ENCODE measurements at places on chromosomes 7 and 10. TPM values are rescaled to one million over a fixed set of nuclear protein-coding genes. Genes with fewer than 3 reads are reported as not detected.

SPDYE8 gene
- total RNA-seq, result not detected

GRCh38 chr7:45033261-45033930 is 33.4 kb downstream of the CCM2 start:
- no peaks in the 10 kb centered on the region for H3K36me3 ChIP-seq
- H3K27me3 ChIP-seq, result no peaks in the 10 kb centered on the region
- DNase-seq, result no peak
- no peak overlapping the region for H3K4me3 ChIP-seq
- no peak overlapping the region for H3K27ac ChIP-seq
- H3K4me1 ChIP-seq, result peaks cover 17% of the 10 kb centered on the region

DNA sequence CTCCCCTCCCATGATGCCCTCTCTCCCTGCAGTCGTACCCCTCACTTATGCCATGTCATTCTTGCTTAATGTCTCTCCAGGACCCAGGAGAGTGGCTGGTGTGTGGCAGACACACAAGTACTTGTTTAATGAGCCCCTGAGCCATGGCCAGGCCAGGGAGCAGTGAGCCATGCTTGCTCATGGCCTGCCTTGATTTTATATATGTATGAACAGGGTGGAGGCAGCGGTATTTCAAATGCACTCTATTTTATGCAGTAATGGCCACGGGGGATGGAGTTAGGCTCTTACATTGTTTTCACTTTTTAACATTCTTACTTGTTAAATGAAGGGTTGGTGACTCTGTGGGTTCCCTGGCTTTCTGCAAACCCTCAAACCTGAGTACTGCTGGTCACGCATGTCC is 144.8 kb downstream of the FANK1 start:
- DNase-seq, result no peak
- H3K27me3 ChIP-seq, result no peaks in the 10 kb centered on the region
- peaks cover 5% of the 10 kb centered on the region for H3K36me3 ChIP-seq
- H3K27ac ChIP-seq, result peak overlapping the region; percentile 96
- no peak overlapping the region for H3K4me3 ChIP-seq

DNA sequence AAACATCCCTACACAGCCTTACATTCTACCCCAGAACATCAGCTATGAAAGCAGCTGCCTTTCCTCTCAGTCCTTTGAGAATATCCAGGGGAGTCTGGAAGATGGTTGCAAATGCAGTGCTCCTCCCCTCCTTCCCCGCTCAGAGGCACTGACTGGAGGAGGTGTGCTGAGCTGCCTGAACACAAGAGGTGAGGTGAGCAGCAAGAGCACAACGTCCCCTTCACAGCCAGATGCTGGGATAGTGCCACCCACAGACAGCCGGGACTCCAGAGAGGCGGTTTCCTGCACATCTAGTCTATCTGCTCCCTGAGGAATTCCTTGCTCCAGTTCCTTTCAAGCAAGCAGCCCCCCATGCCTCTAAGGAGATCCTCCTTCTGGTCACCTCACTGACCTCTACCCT is 74.2 kb downstream of the EZH2 start:
- H3K4me1 ChIP-seq, result no peaks in the 10 kb centered on the region
- H3K27ac ChIP-seq, result peak overlapping the region; percentile 14
- H3K27me3 ChIP-seq, result no peaks in the 10 kb centered on the region
- DNase-seq, result no peak
- H3K36me3 ChIP-seq, result peaks cover 51% of the 10 kb centered on the region

DNA sequence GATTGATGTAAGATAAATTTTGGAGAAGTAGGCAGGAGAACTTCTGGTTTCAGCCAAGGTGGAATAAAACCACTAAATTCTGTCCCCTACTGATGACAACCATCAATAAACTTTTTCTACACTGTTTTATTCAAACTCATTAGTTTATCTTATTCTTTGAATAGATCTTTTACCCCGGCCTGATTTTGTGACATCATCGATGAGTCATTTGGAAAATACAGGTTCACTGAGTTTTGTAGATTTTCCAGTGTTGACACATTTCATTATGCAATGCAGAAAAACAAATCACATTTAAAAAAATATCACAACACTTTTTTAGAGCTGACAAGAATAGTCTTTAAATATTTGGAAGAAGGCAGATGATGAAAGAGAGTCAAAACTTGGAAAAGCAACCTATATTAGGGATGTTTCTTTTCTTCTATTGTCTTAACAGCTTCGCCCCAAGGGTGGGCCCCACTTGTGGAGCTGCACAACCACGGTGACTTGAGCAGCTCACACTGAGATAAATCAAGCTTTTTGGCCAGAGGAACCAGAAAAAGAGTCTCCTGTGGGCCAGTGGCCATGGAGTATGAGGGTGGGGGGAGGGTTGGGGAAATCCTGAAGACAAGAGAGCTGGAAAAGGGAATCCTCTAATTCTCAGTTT is 112.8 kb downstream of the PTEN start:
- no peak overlapping the region for H3K27ac ChIP-seq
- no peaks in the 10 kb centered on the region for H3K27me3 ChIP-seq
- DNase-seq, result no peak
- H3K36me3 ChIP-seq, result no peaks in the 10 kb centered on the region
- H3K4me3 ChIP-seq, result no peak overlapping the region

DNA sequence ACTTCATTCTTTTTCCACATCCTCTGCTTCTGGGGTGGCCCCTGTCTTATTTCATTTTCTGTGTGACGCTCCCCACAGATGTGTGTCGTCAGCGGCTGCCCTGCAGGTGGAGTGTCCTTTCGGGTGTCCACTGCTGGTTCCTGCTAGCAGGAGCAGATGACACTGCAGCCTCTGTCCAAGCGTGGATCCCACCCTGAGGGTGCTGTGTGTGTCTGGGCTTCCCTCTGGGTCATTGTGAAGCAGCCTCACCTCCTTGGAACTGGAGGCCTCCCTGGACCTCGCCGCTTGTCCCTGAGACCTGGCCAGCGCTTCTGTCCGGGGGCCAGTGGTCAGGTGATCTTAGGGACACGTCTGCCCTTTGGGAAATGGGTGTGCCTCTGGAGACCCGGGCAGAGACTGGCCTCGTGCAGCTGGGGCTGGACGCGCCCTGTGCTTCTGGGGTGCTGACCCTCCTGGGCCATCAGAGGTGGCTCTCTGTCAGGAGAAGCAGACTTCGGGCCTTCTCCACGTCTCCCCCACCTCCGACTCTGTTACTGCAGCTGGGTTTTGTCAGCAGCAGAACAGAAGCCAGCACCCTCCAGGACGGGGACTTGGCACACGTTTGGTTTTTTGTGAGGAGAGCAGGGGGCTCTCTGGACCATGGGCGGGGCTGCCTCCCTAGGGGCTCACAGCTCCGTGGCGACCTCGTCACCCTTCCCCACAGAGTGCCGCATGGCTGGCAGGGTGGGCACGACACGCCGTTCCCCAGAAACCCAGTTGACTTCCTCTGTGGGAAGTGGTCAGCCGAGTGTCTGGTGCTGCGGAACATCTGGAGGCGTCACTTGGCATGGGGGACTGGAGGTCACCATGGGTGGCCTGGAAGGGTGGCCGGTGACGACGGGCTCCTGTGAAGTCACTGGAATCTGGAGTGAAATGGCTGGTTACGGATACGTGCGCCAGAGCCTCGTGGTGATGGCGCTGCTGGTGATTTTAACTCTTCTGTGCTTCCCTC is 48.4 kb downstream of the INPP5A start:
- H3K27me3 ChIP-seq, result no peaks in the 10 kb centered on the region
- no peak for DNase-seq
- H3K36me3 ChIP-seq, result peaks cover 7% of the 10 kb centered on the region
- H3K4me3 ChIP-seq, result no peak overlapping the region

GRCh38 chr10:96427291-96427690 is 68.5 kb upstream of the OPALIN start:
- no peak overlapping the region for H3K4me3 ChIP-seq
- no peak for DNase-seq
- H3K27me3 ChIP-seq, result peaks cover 61% of the 10 kb centered on the region
- H3K4me1 ChIP-seq, result no peaks in the 10 kb centered on the region
- H3K36me3 ChIP-seq, result no peaks in the 10 kb centered on the region
- no peak overlapping the region for H3K27ac ChIP-seq

Measured in Calu3 (cell line).